RKO (cell line): ENCODE measurements at places on chromosomes 16 and 17.

GRCh38 chr17:69590671-69591070 lies 176.2 kb downstream of the MAP2K6 start:
- DNase-seq: no peak

DNA sequence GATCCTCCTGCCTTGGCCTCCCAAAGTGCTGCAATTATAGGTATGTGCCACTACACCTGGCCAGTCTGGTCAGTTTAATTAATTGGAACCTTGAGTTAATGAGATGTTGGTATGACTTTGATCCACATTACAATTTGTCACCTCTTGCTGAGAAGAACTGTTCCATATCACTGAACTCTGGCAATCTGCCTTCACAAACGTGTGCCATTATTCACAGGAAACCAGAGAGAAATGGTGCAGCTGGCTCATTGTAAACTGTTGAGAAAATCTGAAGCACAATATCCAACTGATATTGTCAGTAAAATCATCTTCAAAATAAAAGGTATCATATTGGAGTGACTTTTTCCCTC lies 39.3 kb upstream of the YPEL2 start:
- no peak for DNase-seq

DNA sequence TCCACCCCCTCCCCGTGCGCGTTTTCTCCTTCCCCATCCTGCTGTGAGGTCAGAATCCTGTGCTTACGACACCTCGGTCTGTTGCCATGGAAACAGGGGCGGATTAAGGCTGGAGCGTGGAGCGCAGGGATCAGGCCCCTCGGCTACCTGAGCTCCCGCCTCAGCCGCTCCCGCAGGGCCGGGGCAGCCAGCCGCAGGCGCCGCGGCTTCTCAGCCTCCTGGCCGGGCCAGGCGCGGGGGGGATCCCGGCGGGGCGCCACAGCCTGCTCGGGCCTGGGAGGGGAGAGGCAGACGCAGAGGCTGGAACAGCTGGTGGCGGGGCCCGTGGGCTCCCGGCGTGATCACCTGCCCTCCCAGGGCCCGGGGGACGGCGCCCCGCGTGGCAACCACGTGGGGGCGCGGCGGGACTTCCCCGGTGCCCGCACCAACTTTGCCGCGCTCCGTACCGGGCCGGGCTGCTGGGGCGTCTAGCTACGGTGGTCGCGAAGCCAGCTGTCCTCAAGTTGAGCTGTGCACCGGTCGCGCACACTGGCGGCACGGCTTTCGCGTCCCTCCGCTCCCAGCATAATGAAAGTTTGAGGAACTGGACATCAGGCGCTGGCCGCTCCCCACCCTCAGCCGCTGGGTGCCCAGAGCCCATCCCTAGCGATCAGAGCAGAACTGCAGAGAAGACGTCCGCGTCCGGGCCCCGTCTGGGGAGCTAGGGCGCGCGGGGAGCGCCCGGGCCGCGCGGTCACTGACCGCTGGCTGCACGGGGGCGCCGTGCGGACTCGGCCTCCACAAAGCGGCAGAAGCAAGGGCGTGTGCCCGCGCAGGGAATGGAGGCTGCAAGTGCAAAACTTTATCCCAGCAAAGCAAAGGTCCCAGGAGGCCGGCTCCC lies 1.2 kb downstream of the RTN4RL1 start:
- DNase-seq: no peak

DNA sequence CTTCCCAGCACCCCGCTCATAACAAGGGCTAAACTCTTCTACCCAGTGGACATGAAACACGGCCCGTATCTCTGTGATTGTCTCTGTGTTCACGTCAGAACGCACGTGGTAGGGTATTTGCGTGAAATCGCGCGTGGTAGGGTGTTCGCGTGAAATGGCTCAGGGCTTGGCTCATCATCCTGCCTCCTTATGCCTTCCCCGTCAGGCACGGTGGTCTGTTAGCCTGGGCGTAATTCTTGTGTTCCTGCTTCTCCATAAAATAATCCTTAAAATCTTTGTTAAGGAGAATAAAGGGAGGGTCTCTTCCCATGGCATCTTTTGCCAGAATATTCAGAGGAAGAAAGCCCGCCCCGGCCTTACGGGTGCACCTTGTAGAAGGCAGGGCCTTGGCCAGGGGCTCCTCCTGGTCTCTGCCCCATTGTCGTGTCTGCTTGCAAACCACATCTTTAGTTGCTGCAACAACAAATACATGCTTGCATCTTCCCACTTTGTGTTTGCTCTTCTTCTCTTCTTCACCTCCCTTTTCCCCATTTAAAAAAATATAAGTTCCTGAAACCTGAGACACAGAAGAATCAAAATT lies 116.7 kb upstream of the CHMP6 start:
- DNase-seq: no peak

DNA sequence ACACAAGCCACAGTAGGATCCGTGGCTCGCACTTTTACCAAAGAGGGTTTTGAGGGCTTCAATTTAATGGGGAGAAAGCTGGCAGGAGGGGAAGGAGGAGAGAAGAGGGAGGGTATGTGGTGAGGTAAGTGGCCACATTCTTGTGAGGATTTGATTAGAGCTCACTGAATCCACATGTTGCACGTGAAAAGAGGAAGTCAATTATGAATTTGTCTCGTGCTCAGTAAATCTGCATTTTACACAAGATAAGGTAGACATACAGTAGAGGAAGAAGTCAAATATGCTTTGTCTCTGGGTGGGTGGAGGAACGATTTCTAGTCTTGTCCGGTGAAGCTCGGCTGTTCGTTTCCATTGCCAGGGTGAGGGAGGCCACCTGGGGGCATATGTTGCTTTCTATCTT lies 862 bp downstream of the ZNF232 start:
- peak; percentile 24 for DNase-seq

DNA sequence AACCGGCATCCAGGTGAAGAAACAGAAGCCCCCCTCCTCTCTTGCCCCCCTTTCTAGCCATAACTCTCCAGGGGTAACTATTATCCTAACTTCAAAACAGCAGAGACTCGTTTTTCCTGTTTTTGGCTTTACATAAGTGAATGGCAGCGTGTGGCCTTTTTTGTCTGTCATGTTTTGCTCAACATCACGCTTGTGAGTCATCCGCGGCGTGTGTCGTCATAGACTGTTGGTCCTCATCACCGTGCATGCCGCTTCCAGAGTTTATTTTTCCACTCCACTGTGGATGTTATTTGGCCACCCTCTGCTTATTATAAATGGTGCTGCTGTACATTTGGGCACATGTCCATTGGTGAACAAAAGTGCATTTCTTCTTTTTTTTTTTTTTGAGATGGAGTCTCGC lies 52.6 kb downstream of the ERN1 start:
- DNase-seq: no peak

DNA sequence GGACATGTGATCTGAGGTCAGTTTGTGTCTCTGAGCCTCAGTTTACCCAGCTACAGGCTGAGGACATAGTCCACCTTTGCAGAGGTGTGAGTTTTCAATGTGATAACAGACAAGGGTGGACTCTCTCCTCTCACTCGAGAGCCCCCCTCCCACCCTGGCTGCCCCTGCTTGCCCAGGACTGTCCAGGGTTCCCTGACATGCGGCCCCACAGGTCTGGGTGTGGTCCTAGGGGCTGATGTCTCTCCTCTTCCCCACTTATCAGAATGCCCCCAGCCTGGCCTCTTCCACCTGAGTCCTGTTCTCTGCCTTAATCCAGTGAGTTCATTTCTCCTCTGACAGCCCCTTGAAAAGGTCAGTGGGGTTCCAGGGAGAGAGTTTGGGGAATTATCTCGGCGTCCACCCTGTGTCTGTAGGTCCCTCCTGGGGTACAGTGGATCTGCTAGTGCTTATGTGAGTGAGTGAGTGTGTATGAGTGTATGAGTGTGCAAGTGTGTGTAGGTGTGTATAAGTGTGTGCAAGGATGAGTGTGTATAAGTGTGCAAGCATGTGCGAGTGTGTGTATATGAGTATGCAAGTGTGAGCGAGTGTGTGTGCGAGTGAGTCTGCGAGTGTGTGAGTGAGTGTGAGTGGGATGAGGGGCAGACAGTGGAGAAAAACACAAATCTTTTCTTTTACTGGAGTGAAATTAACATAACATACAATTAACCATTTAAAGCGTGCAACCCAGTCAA lies 175.0 kb downstream of the IRF8 start:
- no peak for DNase-seq

DNA sequence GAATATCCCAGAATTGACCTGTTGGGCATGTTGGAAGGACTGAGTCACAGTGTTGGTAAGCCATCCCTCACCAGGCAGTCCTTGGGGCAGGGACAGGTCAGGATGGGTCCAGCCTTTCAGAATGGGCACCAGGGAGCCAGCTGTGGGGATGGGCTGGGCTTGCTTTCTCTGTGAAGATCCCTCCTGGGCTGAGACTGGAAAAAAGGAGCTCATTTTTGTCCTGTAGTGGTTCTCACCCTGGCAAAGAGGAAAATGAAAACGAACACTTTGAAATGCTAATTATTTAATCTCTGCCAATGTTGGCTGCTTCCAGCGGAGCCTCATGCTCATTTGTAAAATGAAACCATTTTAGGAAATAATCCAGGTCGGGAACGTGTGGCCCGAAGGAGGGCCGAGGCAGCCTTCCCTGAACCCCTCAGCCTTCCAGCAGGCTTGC lies 237.5 kb upstream of the SALL1 start:
- DNase-seq: no peak
